SJSA1 (cell line): ENCODE measurements at places on chromosomes 2 and 18. TPM values are rescaled to one million over a fixed set of nuclear protein-coding genes. Genes with fewer than 3 reads are reported as not detected.

- H3K27me3 ChIP-seq, result peaks cover 6% of the 10 kb centered on the region
- no peaks in the 10 kb centered on the region for H3K4me1 ChIP-seq
- H3K36me3 ChIP-seq, result no peaks in the 10 kb centered on the region
- DNase-seq, result no peak
Observed at GRCh38 chr2:41621563-41621962, 426.3 kb upstream of the PKDCC start.

GRCh38 chr2:2870106-2870505, 507.5 kb downstream of the EIPR1 start:
- H3K27ac ChIP-seq, result no peak overlapping the region
- no peaks in the 10 kb centered on the region for H3K4me1 ChIP-seq
- H3K36me3 ChIP-seq, result no peaks in the 10 kb centered on the region
- H3K4me3 ChIP-seq, result no peak overlapping the region

DNA sequence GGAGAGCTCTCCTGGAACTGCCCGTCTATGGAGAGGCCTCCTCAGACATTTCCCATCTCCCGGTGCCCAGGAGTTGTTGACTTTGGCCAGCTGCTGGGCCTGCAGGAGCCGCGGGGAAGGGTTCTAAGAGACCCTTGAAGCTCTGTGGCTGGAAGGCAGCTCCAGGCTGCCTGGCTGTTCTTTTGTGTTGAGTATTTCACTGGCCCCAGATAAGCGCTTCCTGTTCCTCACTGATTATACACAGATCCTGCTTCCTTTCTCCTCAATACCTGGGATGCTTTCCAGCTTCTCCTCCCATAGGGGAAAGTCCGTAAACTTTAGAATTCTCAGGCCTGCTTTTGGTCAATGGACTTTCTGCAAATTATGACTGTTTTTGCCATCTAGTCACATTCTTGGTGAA, 57.8 kb downstream of the TGOLN2 start:
- peaks cover 14% of the 10 kb centered on the region for H3K4me1 ChIP-seq
- no peak for DNase-seq

DNA sequence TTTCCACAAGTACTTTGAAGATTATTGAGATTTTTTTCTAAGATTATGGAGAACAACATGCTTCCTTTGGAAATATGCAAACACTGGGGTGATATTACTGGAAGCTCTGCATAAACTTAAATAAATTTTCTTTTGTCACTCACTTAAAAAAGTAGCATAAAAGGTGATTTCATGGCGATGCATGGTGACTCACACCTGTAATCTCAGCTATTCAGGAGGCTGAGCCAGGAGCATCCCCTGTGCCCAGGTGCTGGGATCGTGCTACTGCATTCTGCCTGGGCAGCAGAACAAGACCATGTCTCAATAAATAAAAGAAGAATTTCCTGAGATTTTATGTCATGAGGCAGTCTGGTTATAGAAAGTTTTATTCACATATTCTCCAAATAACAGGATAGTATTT, 679.1 kb upstream of the CDH2 start:
- no peak for DNase-seq
- no peak overlapping the region for H3K4me3 ChIP-seq
- H3K27me3 ChIP-seq, result peaks cover 4% of the 10 kb centered on the region
- no peaks in the 10 kb centered on the region for H3K36me3 ChIP-seq

DNA sequence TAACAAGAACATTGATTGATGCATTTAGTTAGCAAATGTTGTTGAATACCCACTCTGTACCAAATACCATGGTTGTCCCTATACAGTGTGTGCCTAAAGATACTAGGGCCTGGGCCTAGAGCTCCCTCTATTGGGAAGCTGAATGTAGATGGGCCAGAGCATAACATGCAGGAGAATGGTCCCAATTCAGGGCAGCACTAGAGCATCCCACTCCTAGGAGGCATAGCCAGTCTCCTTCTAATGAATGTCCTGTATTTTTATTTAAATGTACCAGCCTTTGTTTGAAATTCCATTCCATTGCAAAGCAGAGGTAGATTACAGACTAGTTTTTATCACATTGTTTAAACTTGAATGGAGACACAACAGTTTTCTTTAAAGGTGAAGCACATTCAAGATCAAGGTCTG, 90.6 kb downstream of the FEZ2 start:
- peaks cover 3% of the 10 kb centered on the region; the same call in 1 of the 2 replicates for H3K4me1 ChIP-seq
- H3K4me3 ChIP-seq, result no peak overlapping the region

The ANKRD53 gene
- not detected in 2 replicates for total RNA-seq

The REEP1 gene
- total RNA-seq, result 0.24 and 0.78 TPM in 2 replicates

The NAT8 gene
- not detected in 2 replicates for total RNA-seq

DNA sequence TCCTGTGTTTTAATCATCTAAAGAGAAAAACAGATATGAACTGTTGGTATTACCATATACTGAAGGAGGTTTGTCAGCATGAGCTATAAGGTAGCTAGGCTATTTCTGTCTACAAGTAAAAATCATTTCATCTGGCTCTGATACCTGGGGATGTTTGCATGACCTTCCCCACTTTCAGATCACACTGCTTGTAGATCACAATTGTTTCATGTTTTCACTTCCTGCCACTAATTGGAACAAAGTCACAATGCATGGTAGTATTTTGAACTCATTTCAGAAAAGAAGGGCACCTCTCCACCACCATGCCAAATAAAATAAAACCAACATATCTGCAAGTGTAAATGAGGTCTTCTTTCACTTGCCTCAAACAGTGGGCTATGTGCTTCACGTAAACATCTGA, 37.8 kb downstream of the NYAP2 start:
- H3K4me1 ChIP-seq, result no peaks in the 10 kb centered on the region
- no peak for DNase-seq
- no peaks in the 10 kb centered on the region for H3K36me3 ChIP-seq
- no peak overlapping the region for H3K27ac ChIP-seq
- H3K4me3 ChIP-seq, result no peak overlapping the region

GRCh38 chr18:47184419-47185050, 8.4 kb upstream of the IER3IP1 start:
- no peak for DNase-seq
- no peaks in the 10 kb centered on the region for H3K36me3 ChIP-seq
- peaks cover 11% of the 10 kb centered on the region; the same call in 1 of the 2 replicates for H3K27me3 ChIP-seq
- no peak overlapping the region for H3K27ac ChIP-seq

GRCh38 chr2:149814049-149814448, 226.5 kb upstream of the MMADHC start:
- H3K36me3 ChIP-seq, result no peaks in the 10 kb centered on the region
- DNase-seq, result no peak
- H3K27me3 ChIP-seq, result no peaks in the 10 kb centered on the region
- H3K4me3 ChIP-seq, result no peak overlapping the region
- H3K4me1 ChIP-seq, result peaks cover 4% of the 10 kb centered on the region; the same call in 1 of the 2 replicates

The CNDP2 gene
- 40.5 and 48.4 TPM in 2 replicates for total RNA-seq

DNA sequence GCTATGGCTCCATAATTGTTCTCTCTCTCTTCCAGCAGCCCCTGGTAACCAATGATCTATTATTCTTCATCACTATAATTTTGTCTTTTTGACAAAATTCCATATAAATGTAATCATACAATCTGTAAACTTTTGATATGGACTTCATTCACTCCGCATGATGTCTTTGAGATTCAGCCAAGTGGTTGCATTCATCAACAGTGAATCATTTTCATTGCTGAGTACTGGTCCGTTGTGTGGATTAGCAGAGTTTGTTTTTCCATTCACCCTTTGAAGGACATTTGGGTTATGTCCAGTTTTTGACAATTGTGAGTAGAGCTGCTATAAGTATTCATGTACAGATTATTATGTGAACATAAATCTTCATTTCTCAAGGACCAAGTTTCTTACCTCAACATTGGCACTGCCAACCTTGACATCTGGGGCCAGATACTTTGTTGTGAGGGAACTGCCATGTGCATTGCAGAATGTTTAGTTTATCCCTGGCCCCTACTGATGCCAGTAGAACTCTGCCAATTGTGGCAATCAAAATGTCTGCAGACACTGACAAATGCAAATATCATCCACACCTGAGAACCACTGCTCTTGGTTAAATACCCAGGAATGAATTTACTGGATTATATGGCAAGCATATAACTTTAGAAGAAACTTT, 48.4 kb upstream of the BCL2L11 start:
- H3K36me3 ChIP-seq, result no peaks in the 10 kb centered on the region
- H3K4me1 ChIP-seq, result peaks cover 25% of the 10 kb centered on the region
- DNase-seq, result no peak

The CABLES1 gene
- total RNA-seq, result 3.2 and 5.1 TPM in 2 replicates

The KCNS3 gene
- total RNA-seq, result 4.9 and 35.6 TPM in 2 replicates

DNA sequence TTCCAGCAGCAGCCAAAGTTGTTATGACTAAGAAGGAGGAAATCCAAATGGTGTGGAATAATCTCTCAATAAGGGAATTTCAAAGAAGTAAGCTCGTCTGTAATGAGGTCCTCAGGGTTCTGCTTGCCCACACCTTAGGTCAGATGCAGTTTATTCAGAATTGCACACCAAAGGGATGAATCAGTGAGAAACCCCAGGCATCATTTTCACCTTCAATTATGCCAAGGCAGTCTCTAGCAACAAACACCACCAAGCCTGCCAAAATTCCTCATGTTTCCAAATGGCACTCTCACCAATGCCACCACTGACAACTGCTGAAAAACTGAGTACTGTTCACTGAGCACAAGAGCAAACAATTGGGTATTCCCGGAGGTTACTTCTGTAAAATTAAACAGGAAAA, 43.6 kb downstream of the KCNG3 start:
- no peak overlapping the region for H3K4me3 ChIP-seq
- H3K27ac ChIP-seq, result no peak overlapping the region
- peaks cover 12% of the 10 kb centered on the region for H3K4me1 ChIP-seq
- H3K27me3 ChIP-seq, result no peaks in the 10 kb centered on the region
- no peak for DNase-seq

GRCh38 chr2:29166242-29167039, 51.2 kb downstream of the CLIP4 start:
- H3K36me3 ChIP-seq, result peaks cover 22% of the 10 kb centered on the region
- H3K27ac ChIP-seq, result no peak overlapping the region
- no peak overlapping the region for H3K4me3 ChIP-seq
- H3K27me3 ChIP-seq, result no peaks in the 10 kb centered on the region

GRCh38 chr2:144554492-144555210, 34.7 kb upstream of the ZEB2 start:
- H3K27me3 ChIP-seq, result no peaks in the 10 kb centered on the region
- H3K4me3 ChIP-seq, result no peak overlapping the region
- peaks cover 25% of the 10 kb centered on the region for H3K4me1 ChIP-seq
- H3K27ac ChIP-seq, result no peak overlapping the region
- DNase-seq, result no peak

DNA sequence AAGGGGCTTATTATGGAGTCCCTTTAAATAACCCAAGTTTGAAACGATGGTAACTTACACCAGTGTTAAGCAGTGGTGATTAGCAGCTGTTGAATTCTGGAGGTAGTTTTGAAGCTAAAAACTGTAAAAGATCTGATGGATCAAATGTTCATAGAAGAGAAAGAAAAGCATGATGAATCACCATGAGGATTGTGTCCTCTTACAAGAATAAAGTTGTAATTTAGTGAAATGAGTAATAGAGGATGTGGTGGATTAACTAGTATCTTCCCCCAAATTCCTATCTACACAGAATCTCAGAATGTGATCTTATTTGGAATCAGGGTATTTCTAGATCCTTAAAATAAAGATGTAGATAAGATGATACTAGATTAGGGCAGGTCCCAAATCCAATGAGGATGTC, 1138.2 kb upstream of the TMEFF2 start:
- no peaks in the 10 kb centered on the region for H3K4me1 ChIP-seq
- no peak overlapping the region for H3K27ac ChIP-seq
- no peaks in the 10 kb centered on the region for H3K27me3 ChIP-seq
- no peak for DNase-seq
- H3K36me3 ChIP-seq, result no peaks in the 10 kb centered on the region

DNA sequence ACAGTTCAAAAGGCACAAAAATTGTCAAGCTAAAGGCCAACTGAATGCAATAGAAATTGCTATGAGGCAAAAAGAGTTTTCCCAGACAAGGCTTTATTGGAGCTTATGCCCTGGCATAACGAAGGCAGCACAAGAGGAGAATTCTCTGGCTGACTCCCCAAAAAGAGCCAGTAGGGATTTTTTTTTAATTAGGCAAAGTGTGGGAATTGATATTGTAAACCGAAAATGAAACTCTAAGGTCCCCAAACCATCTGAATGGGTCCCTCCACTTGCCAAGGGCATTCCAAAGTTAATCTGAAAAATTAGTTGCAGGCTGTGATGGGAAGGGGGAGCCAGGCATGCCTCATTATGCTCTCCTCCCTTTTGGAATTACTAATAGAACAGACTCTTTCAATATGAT, 118.9 kb downstream of the SPOPL start:
- H3K27ac ChIP-seq, result no peak overlapping the region
- no peak overlapping the region for H3K4me3 ChIP-seq
- no peaks in the 10 kb centered on the region for H3K36me3 ChIP-seq
- no peaks in the 10 kb centered on the region for H3K4me1 ChIP-seq
- H3K27me3 ChIP-seq, result no peaks in the 10 kb centered on the region

GRCh38 chr2:218089259-218089658, 20.2 kb downstream of the RUFY4 start:
- H3K36me3 ChIP-seq, result no peaks in the 10 kb centered on the region
- no peaks in the 10 kb centered on the region; the same call in 1 of the 2 replicates for H3K4me1 ChIP-seq
- no peaks in the 10 kb centered on the region for H3K27me3 ChIP-seq

DNA sequence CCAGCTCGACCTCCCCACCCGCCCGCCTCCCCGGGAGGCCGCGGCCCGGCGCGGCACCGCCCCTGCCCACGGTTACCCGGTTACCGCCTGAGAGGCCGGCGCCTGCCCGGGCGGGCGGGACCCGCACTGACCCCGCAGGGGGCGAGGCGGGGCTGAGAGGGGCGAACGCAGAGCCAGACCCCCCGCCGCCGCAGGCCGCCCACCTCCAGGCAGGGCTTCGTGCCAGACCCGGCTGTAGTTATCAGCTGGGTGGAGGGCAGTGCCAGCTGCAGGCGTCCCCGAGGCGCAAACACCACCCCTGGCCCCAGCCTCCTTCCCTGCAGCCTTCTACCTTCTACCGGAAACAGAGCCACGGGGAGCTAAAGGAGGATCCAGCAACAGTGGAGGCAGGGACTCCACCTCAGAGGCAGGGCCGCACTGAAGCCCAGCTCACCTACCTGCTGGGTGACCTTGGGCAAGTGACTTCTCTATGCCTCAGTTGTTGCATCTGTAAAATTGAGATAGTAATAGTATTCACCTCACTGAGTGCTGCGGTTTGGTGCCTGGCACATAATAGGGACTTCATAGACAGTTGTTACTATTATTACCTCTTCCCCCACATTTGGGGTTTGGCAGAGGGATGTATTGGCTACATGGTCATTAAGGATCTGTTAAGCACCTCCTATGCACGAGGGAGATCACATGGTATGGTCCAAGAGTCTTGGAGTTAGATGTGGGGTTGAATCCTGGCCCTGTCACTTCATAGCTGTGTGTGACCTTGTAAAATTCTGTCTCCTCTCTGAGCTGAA, 231.6 kb upstream of the SMAD2 start:
- no peak overlapping the region for H3K27ac ChIP-seq

DNA sequence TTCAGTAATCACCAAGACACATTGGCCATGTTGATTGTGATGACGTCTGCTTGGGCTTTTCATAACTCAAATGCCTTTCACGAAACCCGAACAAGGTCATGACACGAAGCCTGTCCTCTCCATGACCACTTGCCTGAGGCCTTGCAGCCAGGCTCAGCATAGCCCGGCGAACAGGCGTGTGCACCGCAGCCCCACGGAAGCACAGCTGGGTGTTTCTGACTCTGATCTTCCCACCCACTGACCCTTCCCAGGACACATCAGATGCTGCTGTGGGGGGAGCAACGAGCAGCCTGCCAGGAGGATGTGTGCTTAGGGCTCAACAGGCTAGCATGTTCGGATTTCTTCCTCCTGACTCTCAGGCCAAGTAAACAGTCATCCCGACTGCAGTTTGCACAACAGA, 369.4 kb upstream of the SALL3 start:
- no peak for DNase-seq
- H3K36me3 ChIP-seq, result no peaks in the 10 kb centered on the region
- H3K27me3 ChIP-seq, result no peaks in the 10 kb centered on the region
- no peak overlapping the region for H3K27ac ChIP-seq

- no peak overlapping the region for H3K4me3 ChIP-seq
- no peak overlapping the region for H3K27ac ChIP-seq
- no peaks in the 10 kb centered on the region for H3K36me3 ChIP-seq
- peaks cover 3% of the 10 kb centered on the region; the same call in 1 of the 2 replicates for H3K27me3 ChIP-seq
- no peaks in the 10 kb centered on the region for H3K4me1 ChIP-seq
Observed at GRCh38 chr18:63112706-63113105, 206.9 kb downstream of the BCL2 start.
